ENCODE measurements at places on chromosomes 3 and 15. TPM values are rescaled to one million over a fixed set of nuclear protein-coding genes. Genes with fewer than 3 reads are reported as not detected.

- DNase-seq = no peak
Measured at GRCh38 chr15:39558421-39558820, 22.5 kb upstream of the THBS1 start.

DNA sequence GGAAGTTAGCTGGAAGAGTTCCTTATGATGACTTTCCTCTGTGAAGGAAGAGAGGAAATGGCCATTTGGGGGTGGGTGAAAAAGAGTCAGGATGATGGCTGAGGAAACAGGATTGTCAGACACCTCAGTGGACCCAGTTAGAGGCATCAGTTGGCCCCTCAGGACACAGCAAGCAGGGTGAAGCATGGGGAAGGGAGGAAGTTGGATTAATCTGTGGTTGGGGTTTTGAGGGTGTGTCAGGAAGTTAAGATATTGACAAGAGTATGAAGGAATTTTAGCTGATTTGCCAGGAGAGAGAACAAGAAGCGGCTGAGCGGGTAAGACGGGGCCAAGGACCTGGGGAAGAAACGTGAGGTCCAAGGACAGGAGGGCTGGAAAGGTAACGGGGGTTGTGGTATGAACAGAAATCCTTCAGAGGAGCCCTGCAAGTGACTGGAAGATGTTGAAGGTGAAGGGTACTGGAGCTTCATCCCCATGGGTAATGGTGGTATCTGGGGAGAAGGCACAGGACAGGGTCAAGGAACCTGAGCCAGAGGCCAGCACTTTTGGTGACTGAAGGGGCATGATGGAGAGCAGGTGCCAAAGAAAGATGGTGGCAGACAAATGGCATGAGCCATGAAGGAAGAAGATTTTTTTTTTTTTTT is 2.7 kb downstream of the UQCC5 start:
- no peak for DNase-seq

- DNase-seq = no peak
Measured at GRCh38 chr15:53401503-53401902, 358.0 kb downstream of the WDR72 start.

DNA sequence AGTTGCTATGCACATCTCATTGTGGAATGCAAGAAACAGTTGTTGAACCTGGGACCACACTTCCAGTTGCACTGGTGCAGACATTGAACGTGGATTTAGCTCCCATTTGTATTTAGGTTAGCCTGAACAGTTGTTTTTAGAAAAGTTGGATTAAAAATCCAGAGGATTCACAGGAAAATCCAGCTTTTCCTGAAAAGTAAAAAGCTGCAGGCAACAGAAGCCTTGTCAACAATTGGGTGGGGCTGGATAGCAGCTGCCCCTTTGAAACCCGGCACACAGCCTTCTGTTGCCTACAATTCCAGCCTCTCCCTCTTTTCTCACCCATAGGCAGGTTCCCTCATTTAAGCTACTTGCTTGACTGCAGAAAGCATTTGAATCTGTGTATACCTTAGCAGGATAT is 165.3 kb upstream of the TBL1XR1 start:
- no peak for DNase-seq

GRCh38 chr3:129317848-129318247 is 39.2 kb downstream of the HMCES start:
- DNase-seq = no peak

The DOCK3 gene
- polyA plus RNA-seq = 0.38 TPM

All from aorta (tissue), 5 donors.